CD4-positive, alpha-beta T cell treated with Interleukin-4 for 4 hours (primary cell): ENCODE measurements at places on chromosomes 1 and 21.

DNA sequence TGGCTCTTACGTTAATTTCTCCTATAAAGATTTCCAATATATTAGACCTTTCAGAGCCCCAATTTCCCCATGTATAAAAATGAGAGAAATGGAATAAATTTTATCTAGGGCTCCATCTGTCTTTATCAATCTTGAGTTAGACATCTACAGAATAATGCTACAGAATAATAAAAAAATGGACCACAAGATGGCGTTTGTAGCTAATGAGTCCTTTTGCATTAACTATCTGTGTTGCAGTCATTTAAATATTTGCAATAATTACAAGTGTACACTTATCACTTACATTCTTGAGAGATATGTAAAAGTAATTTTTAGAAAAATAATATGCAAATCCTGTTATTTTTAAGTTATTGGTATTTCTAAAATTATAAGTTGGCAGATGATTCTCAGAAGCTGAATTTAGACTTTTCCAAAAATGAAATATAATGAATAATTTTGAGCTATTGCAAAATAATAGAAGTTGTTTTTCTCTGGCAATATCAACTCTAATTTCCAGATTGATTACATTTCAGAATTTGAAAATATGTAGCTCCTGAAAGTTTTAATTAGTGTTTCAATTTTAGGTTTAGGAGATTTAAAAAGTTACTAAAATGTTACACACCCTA is 87.7 kb downstream of the SNX7 start:
- DNase-seq: peak; percentile 22

- DNase-seq: peak; percentile 4
Measured at GRCh38 chr1:94719926-94720793, 100.0 kb upstream of the SLC44A3 start.

GRCh38 chr1:116875391-116875790 is 34.3 kb upstream of the PTGFRN start:
- no peak for DNase-seq

- no peak for DNase-seq
Measured at GRCh38 chr21:27590271-27590670, 623.4 kb upstream of the ADAMTS5 start.

DNA sequence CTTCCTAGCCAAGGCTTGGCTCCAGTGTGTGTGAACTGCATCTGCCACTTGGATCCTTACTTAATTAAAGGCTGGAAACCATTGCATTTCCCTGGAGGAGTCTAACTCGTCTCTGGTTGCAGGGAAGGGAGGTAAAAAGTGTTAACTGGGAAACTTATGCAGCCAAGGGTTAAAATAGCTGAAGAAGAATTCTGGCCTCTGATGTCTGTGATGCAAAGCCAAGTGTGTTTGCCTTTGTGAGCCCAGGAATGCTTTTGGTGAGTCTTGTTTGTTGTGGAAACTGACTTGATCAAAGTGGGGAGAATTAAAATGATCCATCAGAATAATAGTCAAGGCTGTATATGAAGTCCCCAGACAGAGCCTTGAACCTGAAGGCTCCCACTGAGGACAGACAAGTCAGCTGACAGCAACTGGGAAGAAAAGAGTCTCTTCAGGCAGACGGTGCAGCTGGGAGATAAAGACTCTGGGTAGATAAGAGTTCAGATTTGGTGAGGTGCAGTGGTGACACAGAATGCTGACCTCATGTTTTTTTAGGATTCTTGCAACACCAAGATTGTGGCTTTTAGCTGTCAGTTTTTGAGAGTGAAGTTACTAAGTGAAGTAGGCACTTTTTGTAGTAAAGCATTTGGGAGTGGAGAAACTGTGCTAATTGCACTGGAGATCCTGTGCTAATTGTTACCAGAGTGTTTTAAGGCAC is 59.5 kb upstream of the WLS start:
- DNase-seq: no peak

DNA sequence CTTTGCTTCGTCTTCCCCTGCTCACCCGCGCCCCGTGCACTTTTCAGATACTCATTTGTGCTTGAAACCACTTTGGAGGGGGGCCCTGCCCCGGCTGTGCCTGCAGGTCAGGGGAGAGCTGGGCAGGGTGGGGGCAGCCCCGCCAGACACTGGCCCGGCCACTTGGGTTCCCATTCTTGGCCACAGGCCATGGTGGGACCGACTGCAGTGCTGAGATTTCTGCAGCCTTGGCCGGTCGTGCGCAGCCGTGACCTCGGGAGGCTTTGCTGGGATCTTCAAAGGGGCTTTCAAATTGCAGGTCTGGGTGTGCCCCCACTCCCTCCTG is 54.5 kb upstream of the TTC34 start:
- DNase-seq: no peak

- no peak for DNase-seq
Measured at GRCh38 chr1:15027515-15027986, 126.0 kb upstream of the TMEM51 start.

DNA sequence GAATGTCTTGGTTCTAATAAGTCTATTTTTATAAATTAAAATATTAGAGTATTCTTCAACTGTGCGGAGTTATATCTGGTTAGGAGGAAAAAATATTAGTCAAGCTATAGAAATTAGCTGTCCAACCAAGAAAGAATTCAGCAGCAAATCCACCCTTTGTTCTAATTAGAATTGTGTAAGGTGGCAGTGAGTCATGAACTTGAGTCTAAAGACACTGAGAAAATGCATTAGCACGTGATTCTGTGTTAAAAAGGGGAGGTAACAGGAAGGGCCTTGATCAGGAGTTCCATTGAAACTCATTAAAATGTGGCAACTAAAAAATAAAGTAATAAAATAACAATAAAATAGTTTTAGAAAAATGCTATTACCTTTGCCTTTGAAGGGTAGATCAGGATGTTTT is 398.2 kb upstream of the RGS18 start:
- no peak for DNase-seq

DNA sequence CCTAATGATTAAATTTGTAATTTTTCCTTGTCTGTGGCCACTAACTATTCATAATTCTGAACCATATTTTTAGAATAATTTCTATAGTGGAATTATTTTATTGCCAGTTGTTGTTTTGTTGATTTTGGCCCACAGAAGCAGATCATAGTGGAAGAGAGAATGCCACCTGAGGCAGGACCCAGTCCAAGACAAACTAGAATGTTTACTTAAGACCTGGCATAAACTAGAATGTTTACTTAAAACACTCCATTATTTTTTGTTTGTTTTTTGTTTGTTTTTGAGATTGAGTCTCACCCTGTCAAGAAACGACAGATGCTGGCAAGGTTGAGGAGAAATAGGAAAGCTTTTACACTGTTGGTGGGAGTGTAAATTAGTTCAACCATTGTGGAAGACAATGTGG is 310.2 kb downstream of the MRPL39 start:
- no peak for DNase-seq

DNA sequence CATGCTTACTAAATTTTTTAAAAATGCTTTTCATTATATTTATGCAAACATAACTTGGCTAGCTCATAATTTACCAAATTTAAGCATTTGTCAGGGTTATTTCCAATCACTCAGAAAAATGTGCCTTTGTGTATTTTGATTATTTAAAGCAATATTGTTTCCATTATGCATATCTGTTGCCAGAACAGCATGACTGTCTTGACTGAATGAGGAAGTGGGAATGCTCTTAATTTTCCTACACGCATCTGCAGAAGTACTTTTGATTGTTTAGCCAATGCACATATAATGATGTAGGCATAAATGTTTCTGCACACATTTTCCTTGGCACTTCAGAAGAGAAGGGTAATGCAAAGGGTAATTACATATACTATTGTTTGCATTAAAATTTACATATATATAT is 92.5 kb upstream of the ADGRL2 start:
- no peak for DNase-seq

DNA sequence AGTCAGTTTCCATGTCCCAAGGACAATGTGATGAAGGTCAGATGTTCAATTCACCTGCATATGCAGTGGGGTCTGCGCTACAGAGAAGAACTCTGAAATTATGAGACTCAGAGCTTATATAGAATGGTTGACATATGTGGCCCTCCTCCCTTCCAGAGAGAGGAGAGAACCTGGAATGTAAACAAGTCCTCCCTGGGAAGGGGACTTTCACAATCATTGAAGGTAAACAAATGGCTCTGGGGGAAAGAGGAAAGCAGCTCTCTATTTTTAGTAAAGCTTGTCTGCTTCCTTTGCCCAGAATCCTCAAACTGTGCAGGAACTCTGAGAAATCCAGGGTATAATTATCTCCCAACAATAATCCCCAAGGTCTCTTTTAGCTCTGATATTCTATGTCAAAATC is 9.8 kb downstream of the OVGP1 start:
- no peak for DNase-seq

GRCh38 chr1:11731691-11732283 is 4.1 kb upstream of the AGTRAP start:
- DNase-seq: no peak

- no peak for DNase-seq
Measured at GRCh38 chr21:42735944-42736343, 82.5 kb downstream of the PDE9A start.

- no peak for DNase-seq
Measured at GRCh38 chr1:1899266-1899966, 8.5 kb upstream of the GNB1 start.

DNA sequence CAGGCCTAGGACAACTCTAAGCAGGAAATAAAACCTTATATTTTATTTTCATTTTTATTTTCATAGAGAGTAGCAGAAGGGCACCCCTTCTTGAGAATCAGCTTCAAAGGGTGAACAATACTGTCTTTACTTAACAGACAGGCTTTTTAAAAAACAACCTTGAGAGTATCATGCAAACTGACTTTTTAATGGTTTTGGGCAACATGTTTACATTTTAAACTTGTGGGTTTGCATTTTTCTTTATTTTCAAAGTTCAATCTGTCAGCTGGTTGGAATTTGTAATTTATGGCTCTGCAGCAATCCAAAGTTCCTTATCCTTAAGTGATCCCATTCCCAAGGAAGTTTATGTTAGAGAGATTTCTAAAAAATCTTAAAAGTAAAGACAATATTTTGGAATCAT is 392.3 kb upstream of the ADAMTS5 start:
- DNase-seq: no peak

- DNase-seq: no peak
Measured at GRCh38 chr1:184456189-184456588, 69.4 kb downstream of the C1orf21 start.

DNA sequence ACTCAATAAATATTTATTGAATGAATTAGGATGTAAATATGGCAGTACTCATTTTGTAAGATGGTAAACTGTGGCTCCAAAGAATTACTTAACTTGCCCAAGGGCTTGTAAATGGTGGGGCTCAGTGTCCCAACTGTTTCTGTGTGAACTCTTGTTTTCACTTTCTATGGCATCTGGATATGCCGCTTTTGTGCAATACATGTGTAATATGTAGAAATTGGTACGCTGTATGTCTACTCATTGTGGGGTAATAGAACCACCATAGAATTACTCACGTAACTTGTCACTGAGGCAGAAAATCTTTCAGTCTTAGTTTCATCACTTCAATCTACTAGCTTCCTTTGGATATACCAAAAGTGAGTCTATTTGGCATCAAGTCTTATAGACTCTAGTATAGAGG is 977 bp downstream of the PRPF3 start:
- DNase-seq: no peak

DNA sequence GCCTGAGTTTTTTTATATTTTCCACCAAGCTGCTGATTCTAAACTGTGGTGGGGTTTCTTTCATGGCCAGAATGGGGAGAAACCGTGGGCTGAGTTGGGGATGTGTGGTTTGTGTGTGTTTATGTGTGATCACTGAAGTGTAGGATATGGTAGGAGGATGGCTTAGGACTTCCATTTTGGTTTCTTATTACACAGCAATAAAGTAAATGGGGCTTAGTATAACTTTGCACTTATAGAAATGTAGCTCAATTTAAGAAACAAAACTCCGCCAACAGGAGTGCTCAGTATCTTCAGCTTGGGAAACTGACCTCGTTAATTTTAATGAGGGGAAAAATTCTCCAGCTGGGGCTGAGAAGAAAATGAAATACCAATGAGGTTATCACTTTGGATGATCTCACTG is 77.8 kb downstream of the PBX1 start:
- no peak for DNase-seq

- DNase-seq: no peak
Measured at GRCh38 chr21:41366522-41367151, 4.8 kb downstream of the MX2 start.

GRCh38 chr1:229514578-229515275 is 6.6 kb upstream of the NUP133 start:
- peak; percentile 77 for DNase-seq

- no peak for DNase-seq
Measured at GRCh38 chr1:41233708-41234107, 8.4 kb downstream of the SCMH1 start.

GRCh38 chr21:38351961-38352521 is 95.2 kb downstream of the KCNJ15 start:
- DNase-seq: no peak
